Thoracic aorta (tissue), 2 donors: ENCODE measurements at places on chromosomes 7 and 10.
A peak's percentile ranks its signal among the peaks of the same experiment; 100 is the strongest.

DNA sequence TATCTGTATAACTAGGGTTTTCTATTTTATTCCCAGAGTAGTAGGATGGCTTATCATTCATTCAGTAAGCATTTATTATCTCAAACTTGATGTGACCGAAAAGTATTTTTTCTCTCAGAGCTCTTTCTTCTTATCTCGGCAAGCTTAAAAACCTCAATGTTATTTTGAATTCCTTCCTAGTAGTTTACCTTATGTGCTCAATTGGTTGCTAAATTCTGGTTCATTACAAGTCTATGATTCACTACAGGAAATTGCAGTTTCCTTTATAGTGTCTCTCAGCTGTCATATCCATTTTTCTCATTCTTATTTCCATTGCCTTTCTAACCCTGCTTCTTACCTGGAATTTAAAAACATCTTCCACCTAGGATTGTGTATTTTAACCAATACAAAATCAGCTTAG lies 12.6 kb upstream of the ICA1 start:
- DNase-seq, result no peak
- no peak overlapping the region for H3K4me3 ChIP-seq
- no peaks in the 10 kb centered on the region for H3K4me1 ChIP-seq
- no peaks in the 10 kb centered on the region for H3K36me3 ChIP-seq
- no peaks in the 10 kb centered on the region for H3K27me3 ChIP-seq

GRCh38 chr10:85280014-85280413 lies 951.6 kb downstream of the CCSER2 start:
- H3K4me3 ChIP-seq, result no peak overlapping the region
- H3K4me1 ChIP-seq, result no peaks in the 10 kb centered on the region
- H3K27me3 ChIP-seq, result no peaks in the 10 kb centered on the region

- no peak for DNase-seq
- no peak overlapping the region for H3K27ac ChIP-seq
- H3K36me3 ChIP-seq, result no peaks in the 10 kb centered on the region
- H3K4me3 ChIP-seq, result no peak overlapping the region
Measured at GRCh38 chr10:1272079-1272776, 216.0 kb downstream of the WDR37 start.

GRCh38 chr7:13021566-13022300 lies 334.3 kb downstream of the ARL4A start:
- H3K4me3 ChIP-seq, result no peak overlapping the region
- no peaks in the 10 kb centered on the region for H3K36me3 ChIP-seq
- no peak for DNase-seq
- no peaks in the 10 kb centered on the region for H3K27me3 ChIP-seq
- no peak overlapping the region for H3K27ac ChIP-seq
- no peaks in the 10 kb centered on the region for H3K4me1 ChIP-seq

DNA sequence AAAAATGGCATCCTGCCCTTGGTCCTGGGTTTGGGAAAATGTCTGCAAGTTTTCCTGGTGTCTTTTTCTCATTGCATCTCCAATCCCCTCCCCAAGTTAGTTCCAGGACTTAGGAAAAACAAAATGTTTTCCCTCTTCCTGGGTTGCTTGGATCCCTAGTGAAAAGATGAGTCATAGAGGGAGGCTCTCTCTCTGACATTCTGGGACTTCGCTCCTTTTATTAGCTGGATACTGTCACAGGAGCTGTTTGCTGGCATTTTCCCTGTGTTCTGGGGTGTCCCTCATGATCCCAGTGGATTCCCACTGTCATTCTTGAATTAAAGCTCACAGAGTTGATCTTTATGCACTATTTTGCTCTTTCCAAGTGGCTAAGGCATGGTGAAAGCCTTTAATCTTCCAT lies 316.4 kb upstream of the MBL2 start:
- no peak for DNase-seq
- H3K4me1 ChIP-seq, result no peaks in the 10 kb centered on the region

DNA sequence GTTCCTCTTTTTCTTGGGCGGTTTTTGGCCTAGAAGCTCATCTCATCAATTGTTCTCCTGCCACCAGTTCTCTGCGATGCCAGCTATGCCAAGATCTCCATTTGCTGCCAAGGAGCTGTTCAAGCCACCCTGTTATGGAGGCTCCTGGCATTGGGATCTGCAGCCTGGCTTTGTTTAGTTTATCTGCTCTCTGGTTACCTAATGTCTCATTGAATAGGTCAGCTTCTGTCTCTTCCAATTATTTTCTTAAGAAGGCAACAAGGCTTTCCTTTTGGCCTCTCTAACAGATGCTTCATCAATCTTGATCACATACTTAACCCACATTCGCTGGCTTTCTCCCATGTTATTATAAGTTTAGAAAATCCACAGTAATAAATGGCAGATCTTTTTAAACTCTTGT lies 20.6 kb upstream of the SDK1 start:
- H3K4me3 ChIP-seq, result no peak overlapping the region
- H3K27me3 ChIP-seq, result no peaks in the 10 kb centered on the region
- peaks cover 38% of the 10 kb centered on the region for H3K4me1 ChIP-seq
- peak overlapping the region; percentile 47 for H3K27ac ChIP-seq
- DNase-seq, result no peak
- H3K36me3 ChIP-seq, result no peaks in the 10 kb centered on the region

GRCh38 chr10:113303544-113304146 lies 249.2 kb upstream of the HABP2 start:
- H3K4me3 ChIP-seq, result no peak overlapping the region
- H3K27ac ChIP-seq, result no peak overlapping the region
- no peaks in the 10 kb centered on the region for H3K36me3 ChIP-seq
- no peaks in the 10 kb centered on the region for H3K4me1 ChIP-seq
- H3K27me3 ChIP-seq, result no peaks in the 10 kb centered on the region
- DNase-seq, result no peak

GRCh38 chr7:55513868-55514267 lies 58.4 kb downstream of the VOPP1 start:
- H3K36me3 ChIP-seq, result peaks cover 28% of the 10 kb centered on the region
- no peak overlapping the region for H3K27ac ChIP-seq
- peaks cover 20% of the 10 kb centered on the region for H3K4me1 ChIP-seq
- DNase-seq, result no peak
- H3K27me3 ChIP-seq, result no peaks in the 10 kb centered on the region
- no peak overlapping the region for H3K4me3 ChIP-seq

- DNase-seq, result no peak
- H3K4me1 ChIP-seq, result no peaks in the 10 kb centered on the region
- H3K27ac ChIP-seq, result no peak overlapping the region
- H3K4me3 ChIP-seq, result no peak overlapping the region
Measured at GRCh38 chr7:29161231-29161630, 14.9 kb upstream of the CPVL start.

DNA sequence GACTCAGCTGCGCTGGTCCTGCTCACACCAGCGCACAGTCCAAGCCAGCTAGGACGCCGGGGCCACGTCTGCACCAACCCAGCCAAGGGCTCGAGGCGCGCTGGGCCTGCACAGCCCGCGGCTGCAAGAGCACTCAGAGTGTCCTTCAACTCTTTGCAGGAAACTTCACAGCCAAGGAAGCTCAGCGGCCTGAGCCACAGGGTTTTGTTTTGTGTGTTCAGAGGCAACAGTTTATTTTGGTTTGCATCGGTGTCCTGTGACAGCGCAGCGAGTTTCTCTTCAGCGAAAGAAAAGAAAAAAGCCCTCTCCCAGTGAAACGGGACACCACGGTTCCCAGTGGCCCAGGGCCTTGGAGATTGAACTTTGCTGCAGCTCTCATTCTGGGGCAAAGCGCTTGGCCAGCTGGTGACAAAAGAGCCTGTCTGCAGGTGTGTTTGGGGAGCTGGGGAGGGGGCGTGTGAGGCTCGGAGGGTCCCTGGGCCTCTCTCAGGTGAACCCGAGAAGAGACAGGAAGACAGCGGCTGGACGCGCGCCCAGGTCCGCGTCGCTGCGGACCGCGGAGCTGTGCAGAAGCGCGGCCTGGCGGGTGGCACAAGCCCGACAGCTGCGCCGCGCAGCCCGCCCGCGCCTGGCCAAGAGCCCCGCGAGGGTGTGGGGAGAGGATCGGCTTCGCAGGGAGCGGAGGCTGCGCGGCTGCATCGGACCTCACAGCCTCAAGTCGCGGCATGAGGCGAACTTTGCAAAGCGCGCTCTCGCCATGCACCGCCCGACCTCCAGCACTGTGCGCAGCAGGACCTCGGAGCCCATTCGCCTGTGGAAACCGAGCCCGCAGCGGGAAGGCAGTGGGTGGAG lies 922 bp downstream of the CXCL12 start:
- H3K36me3 ChIP-seq, result no peaks in the 10 kb centered on the region
- no peaks in the 10 kb centered on the region for H3K27me3 ChIP-seq
- H3K4me1 ChIP-seq, result peaks cover 35% of the 10 kb centered on the region
- no peak for DNase-seq
- H3K4me3 ChIP-seq, result peak overlapping the region; percentile 79
- no peak overlapping the region for H3K27ac ChIP-seq

DNA sequence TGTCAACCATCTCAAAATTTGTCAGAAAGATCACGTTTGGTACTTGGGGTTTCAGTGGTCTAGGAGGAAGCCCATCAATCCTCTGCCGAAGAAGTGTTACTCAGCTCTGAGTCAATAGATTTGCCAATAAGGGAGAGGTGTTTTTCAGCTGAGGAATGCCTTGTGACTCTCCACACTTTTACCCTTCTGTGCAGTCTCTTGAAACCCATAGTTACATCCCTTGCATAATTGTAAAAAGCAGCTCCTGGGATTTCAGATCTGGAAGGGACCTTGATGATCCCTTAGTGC lies 47.5 kb downstream of the INSYN2A start:
- H3K36me3 ChIP-seq, result no peaks in the 10 kb centered on the region
- no peak for DNase-seq
- H3K27ac ChIP-seq, result no peak overlapping the region
- no peak overlapping the region for H3K4me3 ChIP-seq
- no peaks in the 10 kb centered on the region for H3K27me3 ChIP-seq
- H3K4me1 ChIP-seq, result no peaks in the 10 kb centered on the region

GRCh38 chr10:73086816-73087215 lies 9.8 kb downstream of the P4HA1 start:
- no peak overlapping the region for H3K27ac ChIP-seq
- H3K27me3 ChIP-seq, result no peaks in the 10 kb centered on the region
- no peak for DNase-seq
- no peaks in the 10 kb centered on the region for H3K36me3 ChIP-seq
- H3K4me3 ChIP-seq, result no peak overlapping the region

DNA sequence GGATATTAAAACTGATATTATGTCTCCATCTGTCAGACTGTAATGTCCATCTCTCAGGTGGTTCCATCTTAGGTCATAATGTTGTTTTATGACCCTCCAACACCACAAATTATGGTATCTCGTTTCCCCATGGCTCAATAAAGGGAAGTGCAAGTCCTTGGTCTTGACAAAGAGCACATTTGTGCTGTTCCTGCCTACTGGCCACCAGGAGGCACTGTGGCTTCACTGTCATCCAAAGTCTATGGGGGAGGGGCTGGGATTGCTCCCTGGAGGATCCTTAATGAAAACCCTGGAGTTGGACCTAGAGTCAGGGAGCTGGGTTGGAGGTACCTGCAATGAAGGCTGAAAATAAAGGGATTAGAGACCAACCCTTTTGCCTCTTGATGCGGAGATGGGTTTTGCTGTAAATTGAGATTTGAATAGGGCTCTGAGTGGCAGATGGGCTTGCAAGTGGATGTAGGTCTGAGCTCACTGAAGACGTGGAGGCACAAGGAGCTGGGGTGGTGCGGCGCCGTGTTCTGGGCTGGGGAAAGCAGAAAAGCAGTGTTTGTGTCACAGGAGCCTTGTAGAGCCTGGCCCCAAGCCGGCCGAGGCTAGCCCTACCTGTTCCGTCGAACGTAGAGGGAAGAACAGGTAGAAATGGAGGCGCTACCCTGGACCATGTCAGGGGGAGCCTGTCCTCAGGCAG lies 180.5 kb upstream of the PRSS58 start:
- DNase-seq, result no peak
- H3K36me3 ChIP-seq, result no peaks in the 10 kb centered on the region
- no peaks in the 10 kb centered on the region for H3K27me3 ChIP-seq

DNA sequence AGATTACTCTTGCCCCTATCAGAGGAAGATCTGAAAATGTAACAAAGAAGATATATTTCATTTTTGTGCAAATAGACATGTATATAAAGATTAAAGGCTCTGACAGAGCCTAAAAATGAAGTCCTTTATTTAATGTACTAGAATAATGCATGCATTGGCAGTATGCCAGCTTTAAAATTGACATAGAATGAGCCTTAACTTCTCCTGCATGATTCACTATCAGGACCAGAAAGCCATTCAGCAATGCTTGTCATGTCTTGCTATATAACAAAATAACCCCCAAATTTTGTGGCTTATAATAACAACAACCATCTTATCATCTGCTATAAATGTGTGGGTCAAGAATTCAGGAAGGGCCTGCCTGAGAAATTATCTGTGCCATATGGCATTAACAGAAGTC lies 411.9 kb downstream of the GRM8 start:
- H3K27ac ChIP-seq, result no peak overlapping the region
- no peak overlapping the region for H3K4me3 ChIP-seq

- H3K27ac ChIP-seq, result no peak overlapping the region
- H3K36me3 ChIP-seq, result no peaks in the 10 kb centered on the region
Measured at GRCh38 chr7:90298145-90299038, 22.7 kb downstream of the FAM237B start.

- DNase-seq, result no peak
- no peaks in the 10 kb centered on the region for H3K27me3 ChIP-seq
- H3K27ac ChIP-seq, result no peak overlapping the region
- H3K36me3 ChIP-seq, result no peaks in the 10 kb centered on the region
- no peak overlapping the region for H3K4me3 ChIP-seq
Measured at GRCh38 chr10:53786236-53786900, 1013.8 kb upstream of the MBL2 start.

GRCh38 chr7:80711531-80711930 lies 73.1 kb downstream of the CD36 start:
- no peak for DNase-seq
- no peak overlapping the region for H3K4me3 ChIP-seq
- no peaks in the 10 kb centered on the region for H3K4me1 ChIP-seq

GRCh38 chr10:34235164-34235832 lies 579.8 kb downstream of the PARD3 start:
- DNase-seq, result no peak
- no peak overlapping the region for H3K4me3 ChIP-seq
- H3K4me1 ChIP-seq, result peaks cover 7% of the 10 kb centered on the region
- no peaks in the 10 kb centered on the region for H3K36me3 ChIP-seq
- no peak overlapping the region for H3K27ac ChIP-seq
